ENCODE measurements at places on chromosomes 6 and 20.

DNA sequence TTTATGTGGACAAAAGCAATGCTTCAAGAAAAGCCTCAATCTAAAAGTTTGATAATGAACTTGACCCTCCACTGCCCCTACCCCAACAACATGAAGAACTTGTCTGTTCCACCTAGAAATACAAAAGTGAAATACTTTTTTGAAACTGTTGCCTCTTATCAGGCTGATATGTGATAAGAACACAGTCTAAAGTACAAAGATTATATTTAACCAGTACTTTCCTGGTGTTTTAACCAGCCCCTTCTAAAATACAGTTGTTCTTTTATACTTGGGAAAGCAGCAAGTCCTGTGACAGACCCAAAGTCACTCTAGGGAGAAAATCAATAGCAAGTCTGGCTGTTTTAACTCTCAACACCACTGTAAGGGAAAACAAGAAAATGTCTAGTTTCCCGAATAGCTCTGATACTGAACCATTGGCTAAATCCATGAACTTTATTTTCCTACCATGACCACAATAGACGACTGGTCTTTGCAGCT, 6.6 kb downstream of the OARD1 start:
- DNase-seq, result no peak

GRCh38 chr6:135254471-135254870, 73.4 kb downstream of the MYB start:
- no peak for DNase-seq

DNA sequence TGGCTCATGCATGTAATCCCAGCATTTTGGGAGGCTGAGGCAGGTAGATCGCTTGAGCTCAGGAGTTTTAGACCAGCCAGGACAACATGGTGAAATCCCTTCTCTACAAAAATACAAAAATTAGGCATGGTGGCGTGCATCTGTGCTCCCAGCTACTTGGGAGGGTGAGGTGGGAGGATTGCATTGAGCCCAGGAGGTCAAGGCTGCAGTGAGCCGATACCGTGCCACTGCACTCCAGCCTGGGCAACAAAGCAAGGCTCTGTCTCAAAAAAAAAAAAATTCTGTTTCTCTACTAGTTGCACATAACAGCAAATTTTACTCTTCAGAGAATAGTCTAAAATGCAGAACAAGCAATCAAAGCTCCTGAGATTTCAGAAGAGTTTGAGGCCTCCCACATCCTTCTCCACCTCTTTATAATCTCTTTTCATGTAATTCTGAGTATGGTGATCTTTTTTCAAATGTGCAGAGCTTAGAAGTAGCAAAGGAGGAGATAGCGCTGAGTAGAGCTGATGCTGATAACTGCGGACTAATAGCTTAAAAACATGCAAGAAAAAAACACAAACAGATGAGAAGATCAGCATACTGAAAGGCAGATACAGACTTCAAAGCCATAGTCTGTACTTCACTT, 23.3 kb downstream of the LRRN4 start:
- DNase-seq, result no peak

GRCh38 chr6:145151624-145152023, 583.7 kb downstream of the EPM2A start:
- no peak for DNase-seq

DNA sequence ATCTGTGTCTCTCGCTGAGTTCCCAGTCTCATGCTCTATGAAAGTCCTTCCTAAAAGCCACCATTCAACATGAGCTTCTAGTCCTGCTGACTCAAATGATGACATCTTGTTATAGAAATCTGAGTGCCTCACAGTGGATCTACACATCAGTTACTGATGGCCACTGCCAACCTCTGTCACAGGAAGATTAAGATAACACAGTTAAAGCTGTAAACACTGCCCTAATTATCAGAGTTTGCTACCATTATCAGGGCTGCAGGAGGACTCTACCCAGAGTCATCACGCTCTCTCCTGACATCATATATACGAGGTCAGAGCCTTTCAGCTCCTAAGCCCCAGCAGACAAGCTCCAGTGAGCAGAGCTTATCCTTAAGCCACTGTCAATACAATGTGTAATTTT, 63.2 kb downstream of the HIVEP2 start:
- DNase-seq, result no peak

GRCh38 chr6:32941214-32941768, 463 bp upstream of the HLA-DMB start:
- no peak for DNase-seq

GRCh38 chr20:12410783-12411182, 493.1 kb downstream of the BTBD3 start:
- no peak for DNase-seq

GRCh38 chr6:76453270-76453669, 380.8 kb upstream of the IMPG1 start:
- no peak for DNase-seq

DNA sequence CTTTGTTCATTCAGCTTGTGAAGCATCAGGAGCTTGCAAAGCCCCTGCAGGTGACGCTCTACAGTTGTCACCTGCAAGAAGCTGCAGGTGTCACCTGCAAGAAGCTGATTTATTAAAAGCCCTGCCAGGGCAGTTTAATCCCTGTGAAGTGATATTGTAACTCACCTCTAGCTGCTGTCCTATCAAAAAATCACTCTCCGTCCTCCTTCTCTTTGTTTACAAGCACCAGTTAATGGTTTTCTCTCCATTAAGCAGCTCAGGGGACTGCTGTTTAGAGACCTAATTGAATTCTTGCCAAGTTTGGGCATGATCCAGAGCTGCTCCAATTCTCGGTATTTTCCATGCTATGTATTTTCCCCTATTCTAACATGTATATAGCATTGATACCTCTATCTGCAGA, 345.9 kb downstream of the ARHGAP18 start:
- DNase-seq, result no peak

GRCh38 chr6:138864343-138864890, 68.5 kb downstream of the ECT2L start:
- DNase-seq, result no peak

DNA sequence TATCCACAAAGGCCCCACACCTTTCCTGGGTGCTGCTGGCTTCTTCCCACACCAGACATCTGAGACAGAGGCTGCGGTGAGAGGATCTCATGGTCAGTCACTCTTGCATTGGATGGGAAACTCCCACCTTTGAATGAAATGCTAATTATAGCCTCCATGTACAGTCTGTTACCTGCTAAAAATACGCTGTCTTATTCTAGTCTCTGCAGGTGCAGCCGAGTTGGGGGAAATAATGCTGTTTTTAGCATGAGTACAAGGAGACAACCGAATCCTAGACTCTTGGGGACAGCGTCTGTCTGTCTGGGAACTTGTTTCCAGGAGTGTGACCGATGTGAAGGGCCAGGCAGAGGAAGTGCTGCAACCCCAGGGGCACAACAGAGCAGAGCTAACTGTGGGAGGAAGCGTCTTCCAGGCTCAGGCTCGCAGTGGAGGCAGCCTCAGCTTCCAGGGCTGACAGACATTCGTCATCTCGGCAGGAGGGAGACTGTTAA, 286.2 kb downstream of the PREX1 start:
- no peak for DNase-seq

DNA sequence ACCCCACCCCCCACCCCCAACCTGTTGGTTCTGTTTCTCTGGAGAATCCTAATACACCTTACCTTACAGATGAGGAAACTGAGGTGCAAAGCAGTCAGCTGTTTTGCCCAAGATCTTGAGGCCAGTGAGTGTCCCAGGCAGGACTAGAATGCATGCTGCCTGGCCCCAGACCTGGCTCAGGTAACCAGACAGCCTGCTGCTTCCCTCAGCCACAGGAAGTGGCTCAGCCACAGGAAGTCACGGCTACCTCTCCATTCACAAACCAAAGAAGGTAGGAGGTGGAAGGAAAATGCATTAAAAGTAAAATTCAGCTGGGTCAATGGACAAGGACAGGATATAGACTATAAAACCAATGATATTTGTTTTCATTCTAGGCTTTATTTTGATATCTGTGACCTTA, 517.6 kb downstream of the CD83 start:
- DNase-seq, result no peak

GRCh38 chr6:166802401-166802800, 153.9 kb downstream of the RNASET2 start:
- DNase-seq, result no peak

- no peak for DNase-seq
Measured at GRCh38 chr6:156848533-156848932, 71.4 kb downstream of the ARID1B start.

DNA sequence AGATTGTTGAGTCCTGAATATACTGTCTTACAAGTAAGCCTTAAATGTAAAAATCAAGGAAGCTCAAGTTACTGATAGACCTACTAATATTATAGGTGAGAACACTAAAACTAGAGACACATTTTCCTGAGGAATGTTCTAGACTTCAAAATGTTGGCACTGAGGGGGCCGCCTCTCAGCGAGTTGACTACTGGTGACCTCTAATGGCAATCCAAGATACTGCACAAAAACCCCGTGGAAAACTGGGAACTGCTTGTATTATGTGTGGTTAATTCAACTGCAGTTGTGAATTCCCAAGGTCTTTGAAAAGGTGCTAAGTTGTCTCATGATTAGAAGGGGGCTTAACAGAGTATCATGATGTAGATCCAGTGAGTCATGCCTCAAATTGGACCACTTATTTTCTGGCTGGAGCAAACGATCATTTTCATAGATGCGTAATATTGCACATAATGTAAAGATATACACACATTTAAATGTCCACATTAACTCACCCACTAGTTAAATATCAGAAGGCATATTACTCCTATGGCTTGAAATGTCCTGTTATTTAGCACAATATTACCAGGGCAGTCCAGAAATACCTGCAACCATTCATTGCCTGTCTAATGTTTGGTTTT, 336.2 kb downstream of the FOXA2 start:
- DNase-seq, result no peak

GRCh38 chr6:13012977-13013680, 296.6 kb downstream of the PHACTR1 start:
- no peak for DNase-seq

GRCh38 chr6:44036196-44036595, 91.1 kb downstream of the MRPL14 start:
- DNase-seq, result no peak

GRCh38 chr6:122838060-122838780, 49.2 kb downstream of the SMPDL3A start:
- no peak for DNase-seq

- DNase-seq, result no peak
Measured at GRCh38 chr6:71127374-71127773, 161.2 kb upstream of the OGFRL1 start.

DNA sequence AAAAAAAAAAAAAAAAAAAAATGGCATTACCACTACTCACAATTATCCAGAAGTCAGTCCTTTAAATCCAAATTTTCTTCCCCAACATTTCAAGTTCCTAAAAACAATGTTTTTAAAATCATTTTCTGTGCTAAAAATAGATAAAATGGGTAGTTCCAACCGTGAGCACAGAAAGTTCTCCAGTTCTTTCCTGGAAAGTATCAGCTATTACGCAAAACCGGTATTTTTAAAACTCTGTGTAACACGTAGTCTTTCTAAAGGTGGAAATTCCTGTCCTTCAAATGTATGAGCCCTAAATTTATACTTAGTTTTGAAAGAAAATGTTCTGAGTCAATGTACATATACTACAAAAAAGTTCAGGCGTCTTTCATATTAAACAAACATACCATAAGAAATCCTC, 83.5 kb upstream of the SCAF8 start:
- no peak for DNase-seq
